ENCODE measurements at places on chromosomes 12 and 14.

DNA sequence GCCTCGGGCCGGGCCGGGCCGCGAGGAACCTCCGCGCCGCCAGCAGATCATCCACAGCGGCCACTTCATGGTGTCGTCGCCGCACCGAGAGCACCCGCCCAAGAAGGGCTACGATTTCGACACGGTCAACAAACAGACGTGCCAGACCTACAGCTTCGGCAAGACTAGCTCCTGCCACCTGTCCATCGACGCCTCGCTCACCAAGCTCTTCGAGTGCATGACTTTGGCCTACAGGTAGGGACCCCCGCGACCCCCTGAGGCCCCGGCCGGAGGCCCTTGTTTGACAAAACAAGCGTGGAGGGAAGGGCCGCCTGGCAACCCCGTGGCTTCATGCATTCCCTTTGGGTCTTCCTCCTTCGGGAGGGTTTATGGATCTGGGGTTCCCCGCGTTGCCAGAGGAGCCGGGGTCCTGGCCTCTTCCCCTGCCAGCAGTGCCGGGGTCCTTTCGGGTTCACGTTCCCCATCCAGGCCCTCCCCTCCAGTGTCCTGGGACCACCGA, 526 bp downstream of the MLXIP start:
- no peak for DNase-seq

DNA sequence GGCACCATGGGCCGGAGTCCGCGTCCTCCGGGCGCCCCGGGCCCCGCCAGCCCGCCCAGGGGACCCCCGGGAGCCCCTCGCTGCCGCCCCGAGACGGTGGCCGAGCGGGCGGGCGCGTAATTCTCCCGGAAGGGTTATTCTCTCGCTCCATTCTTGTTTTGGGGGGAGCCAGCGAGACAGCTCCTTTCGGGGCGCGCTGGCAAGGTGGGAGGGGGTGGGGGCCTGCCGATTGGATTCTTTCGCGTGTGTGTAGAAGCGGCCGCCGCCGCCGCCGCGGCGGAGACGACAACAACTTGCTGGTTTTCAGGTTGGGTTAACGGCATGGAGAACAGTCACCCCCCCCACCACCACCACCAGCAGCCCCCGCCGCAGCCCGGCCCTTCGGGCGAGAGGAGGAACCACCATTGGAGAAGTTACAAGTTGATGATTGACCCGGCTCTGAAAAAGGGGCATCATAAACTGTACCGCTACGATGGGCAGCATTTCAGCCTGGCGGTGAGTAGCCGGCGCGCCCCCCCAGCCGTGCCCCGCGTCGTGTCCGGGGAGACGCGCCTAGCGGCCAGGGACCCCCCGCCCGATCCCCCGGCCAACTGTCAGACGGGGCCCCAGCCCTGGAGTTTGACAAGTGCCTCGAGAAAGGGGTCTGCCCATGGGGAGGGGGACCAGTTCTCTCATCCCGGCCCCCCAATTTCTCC, 755 bp downstream of the SETD1B start:
- DNase-seq, result peak; percentile 42

- no peak for DNase-seq
Observed at GRCh38 chr14:62943202-62943601, 102.1 kb downstream of the KCNH5 start.

- DNase-seq, result no peak
Observed at GRCh38 chr12:125100551-125101434, 35.6 kb downstream of the AACS start.

DNA sequence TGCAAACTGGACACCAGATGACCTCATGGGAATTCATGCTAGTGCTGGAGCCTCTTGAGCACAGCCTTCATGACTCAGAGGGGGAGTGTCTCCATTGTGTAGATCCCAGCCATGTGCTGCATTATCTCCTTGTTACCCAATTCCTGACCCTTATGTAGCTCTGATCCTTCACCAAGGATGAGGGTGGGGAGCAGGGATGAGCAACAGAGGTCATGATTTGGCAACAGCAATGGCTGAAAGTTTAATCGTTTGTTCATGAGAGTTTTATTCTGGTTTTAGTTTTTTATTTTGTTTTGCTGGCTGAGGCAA, 9.5 kb upstream of the BDKRB1 start:
- DNase-seq, result no peak

DNA sequence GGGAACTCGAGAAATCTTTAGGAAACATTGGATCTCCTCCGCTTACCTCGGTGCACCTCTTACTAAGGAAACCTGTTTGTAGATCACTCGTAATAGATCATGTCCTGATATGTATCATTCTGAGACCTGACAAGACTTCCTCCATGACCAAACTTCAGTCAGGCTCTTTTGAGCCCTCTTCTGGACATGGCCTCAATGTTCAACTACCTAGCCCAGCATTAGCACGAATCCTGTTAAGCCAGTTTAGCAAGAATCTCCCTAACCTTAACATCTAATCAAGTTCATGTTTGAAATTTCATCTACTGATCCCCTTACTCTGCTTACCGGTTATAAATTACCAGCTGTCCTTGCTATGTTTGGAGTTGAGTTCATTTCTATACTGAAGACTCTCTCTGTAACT, 713.9 kb upstream of the USP15 start:
- DNase-seq, result no peak

DNA sequence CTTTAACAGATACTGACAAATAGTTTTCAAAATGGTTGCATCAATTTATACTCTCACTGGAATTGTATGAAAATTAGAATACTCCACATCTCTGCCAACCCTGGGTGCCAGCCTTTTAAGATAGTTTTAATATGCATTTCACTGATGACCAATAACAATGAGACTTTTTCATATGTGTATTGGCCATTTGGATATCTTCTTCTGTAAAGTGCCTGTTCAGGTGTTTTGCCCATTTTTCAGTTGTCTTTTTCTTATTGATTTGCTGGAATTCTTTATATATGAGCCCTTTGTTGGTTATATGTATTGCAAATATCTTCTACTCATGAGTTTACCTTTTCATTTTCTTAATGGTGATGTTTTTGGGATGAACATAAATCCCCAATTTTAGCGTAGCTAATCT, 16.7 kb upstream of the RNU6-7 start:
- no peak for DNase-seq

All from GM10248 (cell line).